ENCODE measurements at places on chromosomes 12 and 14. TPM values are rescaled to one million over a fixed set of nuclear protein-coding genes. Genes with fewer than 3 reads are reported as not detected.

- no peak for DNase-seq
These were observed 56.3 kb downstream of the SPPL3 start for GRCh38 chr12:120847814-120848213.

- no peak for DNase-seq
These were observed 15.0 kb upstream of the CIPC start for GRCh38 chr14:77083082-77083481.

- DNase-seq = no peak
These were observed 15.5 kb upstream of the MGP start for GRCh38 chr12:14901228-14901562.

DNA sequence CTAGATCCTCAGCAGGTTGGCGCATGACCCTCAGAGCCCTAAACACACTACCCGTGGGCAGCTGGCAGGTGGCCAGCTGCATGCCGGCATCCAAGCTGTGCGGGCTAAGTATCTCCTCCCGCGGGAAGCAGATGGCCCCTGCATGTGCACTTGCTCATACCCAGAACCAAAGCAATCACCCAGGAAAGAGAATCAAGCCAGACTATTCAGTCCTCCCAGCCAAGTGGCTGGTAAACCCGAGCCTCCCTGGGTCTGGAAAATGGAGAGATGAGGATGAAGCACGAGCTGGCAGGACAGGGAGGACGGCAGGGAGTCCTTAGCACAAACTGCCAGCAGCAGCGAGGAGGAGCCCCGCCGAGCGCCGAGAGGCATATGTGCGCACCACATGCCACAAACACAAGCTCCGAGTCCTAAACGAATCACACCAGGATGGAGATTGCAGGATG is 139.7 kb downstream of the RIMBP2 start:
- no peak for DNase-seq

DNA sequence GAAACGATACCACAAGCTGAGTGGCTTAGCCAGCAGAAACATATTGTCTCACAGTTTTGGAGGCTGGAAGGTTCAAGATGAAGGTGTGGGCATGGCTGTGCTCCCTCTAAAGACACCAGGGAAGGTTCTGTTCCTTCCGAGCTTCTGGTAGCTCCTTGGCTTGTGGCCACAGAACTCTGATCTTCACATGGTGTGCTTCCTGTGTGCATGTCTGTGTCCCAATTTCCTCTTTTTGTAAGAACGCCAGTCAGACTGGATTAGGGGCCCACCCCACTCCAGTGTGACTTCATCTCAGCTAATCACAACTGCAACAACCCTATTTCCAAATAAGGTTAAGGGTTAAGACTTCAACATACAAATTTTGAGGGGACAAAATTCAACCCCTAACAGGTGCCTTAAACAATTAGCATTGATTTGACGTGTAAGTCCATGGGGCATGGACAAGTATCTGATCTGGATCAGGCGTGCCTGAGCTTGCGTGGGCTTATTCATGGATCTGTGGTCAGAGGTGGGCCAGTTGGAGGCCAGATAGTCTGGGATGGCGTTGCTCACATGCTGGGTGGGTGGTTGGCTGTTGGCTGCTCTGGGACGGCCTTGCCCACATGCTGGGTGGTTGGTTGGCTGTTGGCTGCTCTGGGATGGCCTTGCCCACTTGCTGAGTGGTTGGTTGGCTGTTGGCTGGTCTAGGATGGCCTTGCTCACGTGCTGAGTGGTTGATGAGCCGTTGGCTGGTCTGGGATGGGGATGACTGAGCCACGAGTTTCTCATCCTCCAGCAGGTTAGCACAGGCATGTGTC is 88.5 kb downstream of the LGMN start:
- no peak for DNase-seq

GRCh38 chr12:38905480-38906351 is at the start of gene CPNE8:
TSS of gene CPNE8 (minus strand) at chr12:38905591. CDS start at chr12:38905534, 57 bp downstream.
- DNase-seq = peak; percentile 14

- no peak for DNase-seq
These were observed 5.4 kb downstream of the RAPGEF3 start for GRCh38 chr12:47753021-47754001.

GRCh38 chr14:29892327-29892726 is 35.3 kb downstream of the PRKD1 start:
- no peak for DNase-seq

- no peak for DNase-seq
These were observed 51.3 kb upstream of the RERGL start for GRCh38 chr12:18141048-18141982.

- DNase-seq = no peak
These were observed 7.0 kb upstream of the RPS26 start for GRCh38 chr12:56034586-56035332.

- peak; percentile 77 for DNase-seq
These were observed 35.9 kb downstream of the ACADS start for GRCh38 chr12:120761519-120761934.

- DNase-seq = no peak
These were observed 176.6 kb downstream of the ALG10 start for GRCh38 chr12:34198924-34199323.

- no peak for DNase-seq
These were observed 317.4 kb upstream of the DDHD1 start for GRCh38 chr14:53470351-53471043.

ITFG2 gene
- 67.8 TPM for polyA plus RNA-seq

RFX4 gene
- polyA plus RNA-seq = not detected

DAO gene
- polyA plus RNA-seq = 0.76 TPM

MANSC4 gene
- polyA plus RNA-seq = 0.40 TPM

GPR68 gene
- polyA plus RNA-seq = 1.7 TPM

PRICKLE1 gene
- polyA plus RNA-seq = 62.4 TPM

LRRC10 gene
- polyA plus RNA-seq = not detected
